Hepatocyte (in vitro differentiated cells): ENCODE measurements at places on chromosomes 2 and 18.

- no peak for DNase-seq
These were observed at the start of gene UGT1A6 for GRCh38 chr2:233692648-233693047. TSS of gene UGT1A6 (plus strand) at chr2:233692890. CDS start at chr2:233693005, 115 bp downstream.

- DNase-seq = no peak
These were observed 5.6 kb downstream of the HAAO start for GRCh38 chr2:42786561-42787345.

DNA sequence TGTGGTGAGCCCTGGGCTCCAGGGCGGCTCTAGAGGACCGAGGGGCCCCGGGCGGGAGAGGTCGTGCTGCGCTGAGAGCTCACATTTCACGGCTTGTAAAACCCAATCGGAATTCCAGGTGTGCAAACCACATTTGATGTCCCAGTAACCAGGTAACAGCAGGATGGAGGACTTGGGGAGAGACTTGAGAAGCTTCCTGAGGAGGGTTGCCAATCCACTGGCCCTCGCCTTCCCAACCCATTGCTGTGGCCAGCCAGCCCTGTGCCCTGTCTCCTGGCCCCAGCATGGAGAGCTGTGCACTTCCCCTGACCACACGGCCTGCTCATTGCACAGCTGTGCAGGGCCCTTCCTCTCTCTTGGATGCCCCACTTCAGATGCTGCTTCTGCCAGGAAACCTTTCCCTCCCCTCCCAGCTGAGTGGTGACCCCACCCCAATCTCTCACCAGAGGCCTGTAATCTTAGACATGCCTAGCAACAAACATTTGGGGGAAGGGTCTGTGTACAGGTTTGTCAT is 39.6 kb downstream of the ASB1 start:
- DNase-seq = no peak

DNA sequence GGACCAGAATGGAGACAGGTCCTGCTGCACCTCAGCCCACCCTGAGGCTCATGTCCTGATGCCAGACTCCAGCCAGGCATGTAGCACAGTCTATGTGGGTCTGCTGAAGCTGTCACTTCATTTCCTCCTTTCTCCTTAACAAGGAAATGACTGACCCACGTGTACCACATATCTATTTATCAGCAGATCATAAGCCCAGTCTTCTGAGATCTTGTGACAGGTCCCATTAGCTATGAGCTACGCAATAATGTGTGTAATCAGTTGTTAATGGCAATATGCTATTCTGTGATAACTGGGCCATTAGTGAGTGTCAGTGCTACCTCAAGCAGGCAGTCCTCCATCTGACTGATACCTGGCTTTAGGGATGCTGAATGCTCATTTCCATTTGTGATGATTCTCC is 615.3 kb downstream of the BCL11A start:
- peak; percentile 11 for DNase-seq

- DNase-seq = no peak
These were observed 29.6 kb downstream of the SLC25A12 start for GRCh38 chr2:171864357-171864985.

- no peak for DNase-seq
These were observed 5.6 kb downstream of the METTL5 start for GRCh38 chr2:169819106-169819505.

DNA sequence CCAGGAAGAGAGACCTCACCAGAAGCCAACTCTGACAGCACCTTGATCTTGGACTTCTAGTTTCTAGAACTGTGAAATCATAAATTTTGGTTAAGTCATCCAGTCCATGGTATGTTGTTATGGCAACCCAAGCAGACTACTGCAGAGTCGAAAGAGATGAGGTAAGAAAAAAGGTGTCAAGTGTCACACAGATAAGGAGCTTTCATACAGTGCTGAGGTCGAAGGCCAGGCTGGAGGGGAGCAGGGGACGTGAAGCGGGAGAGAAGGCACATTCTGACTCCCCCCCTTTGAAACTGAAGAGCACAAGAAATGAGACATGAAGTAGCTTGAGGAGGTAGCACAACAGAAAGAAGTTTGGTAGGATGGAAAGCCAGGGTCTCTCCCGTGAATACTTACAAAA is 110.4 kb downstream of the ALK start:
- DNase-seq = peak; percentile 56

- DNase-seq = no peak
These were observed 180.8 kb downstream of the WDR7 start for GRCh38 chr18:56831988-56832387.

- peak; percentile 92 for DNase-seq
These were observed 127.3 kb downstream of the DNER start for GRCh38 chr2:229586746-229587705.

GRCh38 chr2:29841386-29842004 is 79.9 kb downstream of the ALK start:
- peak; percentile 55 for DNase-seq

GRCh38 chr2:120389036-120389391 is 43.1 kb downstream of the INHBB start:
- DNase-seq = no peak

GRCh38 chr18:48186131-48186766 is 222.9 kb downstream of the ZBTB7C start:
- DNase-seq = peak; percentile 34

GRCh38 chr2:200483729-200484198 is 26.1 kb downstream of the KCTD18 start:
- DNase-seq = peak; percentile 75

GRCh38 chr2:4110273-4110672 is 406.9 kb downstream of the DCDC2C start:
- no peak for DNase-seq

DNA sequence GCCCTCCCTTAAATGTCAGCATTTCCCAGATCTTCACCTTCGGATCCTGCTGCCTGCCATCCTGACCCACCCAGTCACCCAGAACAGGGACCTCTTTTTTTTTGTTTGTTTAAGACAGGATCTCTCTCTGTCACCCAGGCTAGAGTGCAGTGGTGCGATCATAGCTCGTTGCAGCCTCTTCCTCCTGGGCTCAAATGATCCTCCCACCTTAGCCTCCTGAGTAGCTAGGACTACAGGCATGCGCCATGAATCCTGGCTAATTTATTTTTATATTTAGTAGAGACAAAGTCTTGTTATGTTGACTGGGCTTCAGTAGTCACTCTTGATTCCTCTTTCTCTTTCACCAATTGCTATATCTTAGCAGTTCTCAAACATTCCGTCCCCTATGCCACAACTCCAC is 39.0 kb downstream of the INSIG2 start:
- DNase-seq = no peak

DNA sequence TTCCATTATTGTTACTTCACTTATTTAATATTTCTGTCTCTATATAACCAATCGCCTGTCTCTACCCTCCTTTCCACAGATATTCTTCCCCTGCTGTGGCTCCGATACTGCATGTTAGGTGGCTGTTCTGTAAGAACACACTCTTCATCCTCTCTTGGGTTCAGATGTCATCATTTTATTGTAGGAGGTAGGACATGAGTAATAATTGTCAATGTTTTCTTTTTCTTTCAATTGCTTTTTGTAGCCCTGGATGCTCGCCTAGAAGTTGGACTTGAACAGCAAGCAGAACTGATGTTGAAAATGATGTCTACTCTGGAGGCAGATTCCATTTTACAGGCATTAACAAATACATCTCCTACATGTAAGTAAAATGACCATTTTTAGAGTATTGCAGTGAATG is 128.6 kb downstream of the BIRC6 start:
- no peak for DNase-seq

- no peak for DNase-seq
These were observed 338.8 kb downstream of the AGPS start for GRCh38 chr2:177731384-177731783.

GRCh38 chr2:20594957-20595356 is 55.9 kb downstream of the HS1BP3 start:
- DNase-seq = no peak

DNA sequence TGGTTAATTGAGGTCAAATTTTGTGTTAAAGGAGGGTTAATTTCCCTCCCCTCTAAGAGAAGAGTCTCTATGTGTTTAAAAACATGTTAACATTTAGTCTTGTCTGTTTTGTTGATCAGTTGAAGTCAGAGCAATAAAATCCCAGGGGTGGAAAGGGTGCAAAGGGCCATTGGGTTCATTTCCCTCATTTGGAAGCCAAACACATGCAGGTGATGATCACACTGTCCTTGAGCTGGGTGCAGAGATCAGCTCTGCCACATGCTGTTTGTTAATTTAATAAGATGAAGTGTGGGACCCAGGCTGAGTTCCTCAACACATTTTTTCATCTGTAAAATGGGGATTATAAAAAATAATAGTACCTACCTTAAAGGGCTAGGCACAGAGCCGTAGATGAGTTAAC is 260.9 kb downstream of the LPIN1 start:
- no peak for DNase-seq

DNA sequence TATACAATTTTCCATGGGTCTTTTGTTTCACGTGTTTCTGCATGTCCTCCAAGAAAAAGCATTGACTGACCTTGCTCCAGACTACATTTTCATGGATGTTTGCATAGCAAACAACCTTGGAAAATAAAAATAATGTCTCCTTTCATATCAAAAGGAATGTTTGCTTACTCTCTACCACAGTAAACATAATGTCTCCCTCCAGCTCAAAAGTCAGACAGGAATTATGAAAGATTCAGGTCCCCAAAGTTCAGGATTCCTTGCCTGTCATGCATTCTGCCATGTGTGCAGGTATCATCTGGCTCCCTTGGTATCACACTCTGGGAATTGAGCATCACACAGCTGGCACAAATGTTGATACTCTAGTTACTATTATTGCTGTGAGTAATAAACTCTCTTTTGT is 103.1 kb upstream of the ZC3H15 start:
- DNase-seq = no peak

DNA sequence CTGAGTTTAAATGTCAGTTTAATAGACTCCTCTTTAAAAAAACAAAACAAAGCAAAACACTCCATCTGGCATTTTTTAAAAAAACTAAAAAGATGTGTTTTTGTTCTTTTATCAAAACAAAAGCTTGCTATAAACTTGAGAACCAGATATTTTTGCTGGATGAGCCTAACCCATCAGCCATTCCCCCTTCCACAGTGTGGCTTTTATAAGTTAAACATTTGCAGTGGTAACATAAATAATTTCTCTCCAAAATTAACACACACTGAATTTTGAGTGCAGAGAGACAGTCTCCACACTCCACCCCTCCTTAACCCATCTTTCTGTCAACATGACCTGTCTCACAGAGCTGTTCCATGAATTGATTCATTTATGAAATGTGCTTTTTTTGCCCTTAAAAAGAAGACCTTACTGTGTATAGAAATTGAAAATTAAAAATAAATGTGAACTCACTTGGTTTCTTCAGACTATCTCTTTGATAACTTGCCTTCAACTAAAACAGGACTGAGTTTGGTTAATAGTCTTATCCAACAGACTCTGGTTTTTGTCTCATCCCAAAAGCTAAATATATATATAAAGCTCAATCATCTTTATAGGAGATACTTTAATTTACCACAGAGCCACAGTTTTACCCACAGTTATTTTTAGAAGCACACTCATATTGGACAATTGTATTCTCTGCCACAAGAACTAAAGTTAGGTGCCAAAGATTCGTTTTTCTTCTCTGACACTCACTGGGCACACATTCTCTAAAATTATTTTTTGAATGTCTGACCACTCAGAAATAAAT is 64.8 kb upstream of the STK39 start:
- DNase-seq = no peak

DNA sequence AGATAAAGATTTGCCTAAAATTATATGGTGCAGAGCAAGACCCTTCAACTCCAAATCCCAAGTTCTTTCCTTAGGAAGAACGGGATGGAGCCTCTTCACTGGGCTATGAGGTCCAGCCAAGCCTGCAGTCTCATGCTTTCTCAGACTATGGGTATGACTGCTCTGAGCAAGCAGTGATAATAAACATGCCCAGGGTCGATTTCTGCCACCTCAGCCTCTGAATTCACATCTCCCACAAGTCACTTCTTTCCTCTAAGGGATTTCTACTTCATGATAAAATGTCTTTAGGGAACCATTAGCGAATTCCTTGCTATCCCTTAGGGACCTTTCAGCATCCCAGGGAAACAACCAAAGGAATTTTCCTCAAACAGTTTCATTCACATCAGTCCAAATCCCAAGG is 94.8 kb downstream of the GFPT1 start:
- no peak for DNase-seq

- no peak for DNase-seq
These were observed 6.7 kb downstream of the MIB1 start for GRCh38 chr18:21747268-21747667.

GRCh38 chr2:23199115-23199918 is 185.7 kb upstream of the KLHL29 start:
- no peak for DNase-seq

DNA sequence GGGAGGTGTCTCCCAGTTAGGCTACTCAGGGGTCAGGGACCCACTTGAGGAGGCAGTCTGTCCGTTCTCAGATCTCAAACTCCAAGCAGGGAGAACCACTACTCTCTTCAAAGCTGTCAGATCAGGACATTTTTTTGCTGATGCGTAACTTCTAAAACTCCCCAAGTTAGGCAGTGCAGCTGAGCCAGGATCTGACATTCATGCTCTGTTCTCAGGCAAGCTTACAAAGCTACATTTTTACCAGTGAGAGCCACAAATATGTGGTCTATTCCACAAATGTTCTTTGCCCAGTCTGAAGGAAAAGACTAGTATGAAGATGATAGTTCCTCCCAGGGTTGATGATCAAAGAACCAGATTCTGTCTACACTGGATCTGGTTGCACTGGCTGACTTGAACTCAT is 184.1 kb downstream of the MTCL1 start:
- no peak for DNase-seq

DNA sequence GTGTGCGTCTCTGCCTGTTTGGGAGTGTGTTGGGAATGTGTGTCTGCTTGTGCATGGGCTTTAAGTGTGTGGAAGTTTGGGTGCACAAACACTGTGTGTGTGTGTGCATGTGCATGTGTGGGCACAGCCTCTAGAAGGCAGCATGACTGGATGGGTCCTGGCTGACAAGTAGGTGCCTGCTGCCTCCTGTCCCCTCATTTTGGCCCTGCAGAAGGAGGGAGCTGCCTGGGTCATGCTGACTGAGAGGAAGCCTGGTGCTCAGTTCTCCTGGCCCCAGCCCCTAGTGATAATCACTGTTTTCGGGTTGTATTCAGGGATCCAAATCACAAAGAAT is 34.1 kb downstream of the GLI2 start:
- no peak for DNase-seq

DNA sequence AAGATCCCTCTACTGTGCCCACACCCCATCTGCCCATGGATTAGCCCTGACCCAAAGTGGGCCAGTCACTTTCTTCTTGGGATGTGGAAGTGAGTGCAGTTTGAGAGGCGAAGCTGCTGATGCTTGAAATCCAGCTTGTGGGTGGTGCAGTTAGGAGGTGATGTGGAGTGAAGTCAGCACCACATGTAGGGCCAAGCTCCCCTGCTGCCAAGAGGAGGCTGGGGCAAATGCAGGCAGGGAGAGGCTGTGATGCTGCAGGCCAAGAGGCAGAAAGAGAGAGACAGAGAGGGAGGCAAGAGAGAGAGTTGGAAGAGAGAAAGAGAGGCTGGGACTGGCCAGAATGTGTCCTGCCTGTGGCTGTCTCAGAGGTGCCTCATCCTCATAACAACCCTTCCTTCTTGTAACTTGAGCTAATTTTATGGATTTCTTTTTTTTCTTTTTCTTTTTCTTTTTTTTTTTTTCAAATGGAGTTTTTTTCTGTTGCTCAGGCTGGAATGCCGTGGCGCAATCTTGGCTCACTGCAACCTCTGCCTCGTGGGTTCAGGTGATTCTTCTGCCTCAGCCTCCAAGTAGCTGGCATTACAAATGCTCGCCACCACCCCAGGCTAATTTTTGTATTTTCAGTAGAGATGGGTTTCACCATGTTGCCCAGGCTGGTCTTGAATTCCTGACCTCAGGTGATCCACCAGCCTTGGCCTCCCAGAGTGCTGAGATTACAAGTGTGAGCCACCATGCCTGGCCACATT is 35.3 kb upstream of the CAB39 start:
- no peak for DNase-seq
